NAMALWA (cell line): ENCODE measurements at places on chromosomes 5 and 9.

GRCh38 chr5:82074950-82075349, 103.1 kb downstream of the ATG10 start:
- DNase-seq = no peak

DNA sequence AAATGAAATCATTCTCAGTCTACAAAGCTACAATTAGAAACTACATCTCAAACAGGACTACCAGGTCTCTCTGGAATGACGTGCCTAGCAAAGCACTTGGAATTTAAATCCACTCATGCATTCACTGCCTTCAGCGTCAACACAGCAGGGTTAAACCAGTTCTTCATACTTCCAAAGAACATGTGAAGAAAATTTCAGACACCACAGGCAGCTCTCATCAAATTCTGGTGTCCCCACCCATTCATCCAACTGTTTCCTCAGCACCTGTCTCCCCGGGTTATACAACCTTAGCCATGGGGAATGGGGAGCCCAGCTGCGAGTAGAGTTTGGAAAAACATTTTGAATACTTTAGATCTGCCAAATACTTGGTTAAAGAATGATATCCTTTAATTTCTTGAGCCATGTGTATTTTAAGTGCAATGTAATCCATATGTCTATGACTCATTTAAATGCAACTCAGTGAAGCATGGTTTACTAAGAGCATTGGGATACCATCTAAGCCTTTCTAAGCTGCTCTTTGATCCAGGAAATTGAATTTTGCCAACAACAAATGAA, 17.5 kb downstream of the ADAM19 start:
- no peak for DNase-seq

- no peak for DNase-seq
Observed at GRCh38 chr5:156498226-156498980, 171.4 kb downstream of the SGCD start.

GRCh38 chr5:3375586-3376311, 219.9 kb upstream of the IRX1 start:
- peak; percentile 74 for DNase-seq

GRCh38 chr5:23776684-23777083, 269.3 kb downstream of the PRDM9 start:
- DNase-seq = no peak

DNA sequence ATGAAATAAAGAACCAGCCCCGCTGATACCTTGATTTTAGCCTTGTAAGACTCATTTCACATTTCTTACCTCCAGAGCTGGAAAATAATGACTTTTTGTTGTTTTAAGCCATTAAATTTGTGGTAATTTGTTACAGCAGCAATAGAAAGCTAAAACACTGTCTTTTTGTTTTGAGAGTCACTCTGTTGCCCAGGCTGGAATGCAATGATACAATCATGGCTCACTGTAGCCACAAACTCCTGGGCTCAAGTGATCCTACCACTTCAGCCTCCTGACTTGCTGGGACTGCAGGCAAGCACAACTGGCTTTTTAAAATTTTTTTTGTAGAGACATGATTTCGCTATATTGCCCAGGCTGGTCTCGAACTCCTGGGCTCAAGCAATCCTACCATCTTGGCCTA, 34.7 kb upstream of the MYO10 start:
- DNase-seq = no peak

- DNase-seq = no peak
Observed at GRCh38 chr5:154376481-154376880, 69.3 kb upstream of the SAP30L start.

GRCh38 chr5:91225848-91226686, 157.1 kb downstream of the ARRDC3 start:
- DNase-seq = peak; percentile 14

DNA sequence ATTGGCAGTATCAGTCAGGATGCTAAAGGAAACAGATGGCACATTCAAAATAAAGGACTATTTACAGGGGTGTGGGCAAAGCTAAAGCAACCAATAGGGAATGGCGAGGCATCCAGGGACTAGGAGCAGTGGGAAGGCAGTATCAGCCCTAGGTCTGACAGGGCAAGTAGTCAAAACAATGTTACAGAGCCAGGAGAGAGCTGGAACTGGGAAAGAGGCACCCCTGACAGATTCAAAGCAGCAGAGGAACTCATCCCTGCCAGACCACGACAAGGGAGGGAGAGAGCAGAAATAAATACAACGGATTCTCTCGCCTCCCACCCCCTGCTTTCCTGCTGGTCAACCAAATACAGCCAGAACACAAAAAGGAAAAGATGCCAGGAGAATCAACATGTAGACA, 371.5 kb downstream of the NR2F1-AS1 start:
- no peak for DNase-seq

GRCh38 chr9:107119735-107120134, 163.3 kb upstream of the RAD23B start:
- no peak for DNase-seq

DNA sequence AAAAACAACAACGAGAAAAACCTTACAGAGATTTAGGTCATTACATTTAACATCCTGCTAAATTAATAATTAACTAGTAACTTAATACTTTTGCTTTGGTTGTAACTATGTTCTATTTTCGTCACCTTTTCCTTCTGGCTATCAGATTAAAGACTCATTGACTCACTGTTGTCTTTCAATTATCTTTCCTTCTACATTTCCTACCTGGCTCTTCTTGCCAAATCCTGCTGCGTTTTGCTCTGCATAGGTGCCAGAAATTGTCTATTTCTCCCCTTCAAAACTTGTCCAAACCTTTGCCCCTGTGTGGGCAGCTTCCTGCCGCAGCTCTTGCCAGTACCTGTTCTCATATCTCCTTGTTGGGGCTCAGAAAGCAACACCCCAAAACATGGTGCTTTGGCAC, 235.5 kb upstream of the ZNF608 start:
- DNase-seq = no peak

GRCh38 chr5:57816108-57816507, 333.5 kb upstream of the ACTBL2 start:
- DNase-seq = no peak

- DNase-seq = no peak
Observed at GRCh38 chr5:172569861-172570558, 71.1 kb upstream of the NEURL1B start.

- peak; percentile 69 for DNase-seq
Observed at GRCh38 chr5:149268928-149269557, 2.6 kb upstream of the AFAP1L1 start.

GRCh38 chr5:124719113-124719967, 27.1 kb downstream of the ZNF608 start:
- no peak for DNase-seq

DNA sequence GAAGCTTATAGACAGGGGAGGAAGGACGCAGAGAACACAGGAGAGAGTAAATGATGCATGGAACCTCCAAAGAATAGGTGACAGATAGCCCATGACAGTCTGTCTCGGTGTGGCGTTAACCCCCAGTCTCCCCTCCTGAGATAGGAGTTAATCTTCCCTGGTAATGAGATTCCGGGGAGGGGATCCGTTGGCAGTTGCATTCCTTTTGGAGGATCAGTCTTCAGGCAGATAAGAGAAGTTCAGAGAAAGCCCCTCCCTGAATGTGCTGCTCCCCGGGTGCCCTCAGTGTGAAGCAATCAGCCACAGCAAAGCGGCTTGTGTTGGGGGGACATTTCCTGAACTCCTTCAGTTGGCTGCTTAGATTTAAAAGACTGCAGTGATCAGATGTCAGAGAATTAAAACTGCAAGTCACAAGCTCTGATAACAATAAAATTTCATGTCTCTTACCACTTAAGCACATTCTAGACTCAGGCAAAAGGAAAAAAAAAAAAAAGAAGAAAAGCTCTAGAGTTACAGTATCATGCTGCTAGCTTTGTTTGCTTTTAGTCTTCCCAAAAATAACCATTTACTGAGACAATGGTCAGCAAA, 121.1 kb downstream of the EGFLAM start:
- no peak for DNase-seq

DNA sequence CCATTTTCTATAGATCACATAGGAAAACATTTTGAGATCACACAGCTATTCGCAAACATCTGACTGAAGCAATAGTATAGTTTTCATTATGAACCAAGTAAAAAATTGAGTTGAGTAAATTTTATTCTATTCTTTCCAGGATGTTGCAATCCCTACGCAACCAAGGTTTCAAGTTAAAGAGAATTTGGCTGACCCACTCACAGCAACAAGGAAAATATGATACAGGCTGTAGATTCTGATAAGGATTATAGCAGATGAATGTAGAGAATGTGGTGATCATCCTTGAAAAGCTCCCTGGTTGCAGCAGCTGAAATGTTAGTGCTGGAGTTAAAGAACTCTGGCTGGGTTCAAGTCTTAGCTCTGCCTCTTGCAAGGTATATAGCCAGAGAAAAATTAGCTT, 4.7 kb downstream of the ABCA1 start:
- peak; percentile 41 for DNase-seq

GRCh38 chr9:114094971-114095370, 4.1 kb downstream of the KIF12 start:
- no peak for DNase-seq

- DNase-seq = no peak
Observed at GRCh38 chr5:150322202-150322601, 19.5 kb upstream of the ARSI start.

DNA sequence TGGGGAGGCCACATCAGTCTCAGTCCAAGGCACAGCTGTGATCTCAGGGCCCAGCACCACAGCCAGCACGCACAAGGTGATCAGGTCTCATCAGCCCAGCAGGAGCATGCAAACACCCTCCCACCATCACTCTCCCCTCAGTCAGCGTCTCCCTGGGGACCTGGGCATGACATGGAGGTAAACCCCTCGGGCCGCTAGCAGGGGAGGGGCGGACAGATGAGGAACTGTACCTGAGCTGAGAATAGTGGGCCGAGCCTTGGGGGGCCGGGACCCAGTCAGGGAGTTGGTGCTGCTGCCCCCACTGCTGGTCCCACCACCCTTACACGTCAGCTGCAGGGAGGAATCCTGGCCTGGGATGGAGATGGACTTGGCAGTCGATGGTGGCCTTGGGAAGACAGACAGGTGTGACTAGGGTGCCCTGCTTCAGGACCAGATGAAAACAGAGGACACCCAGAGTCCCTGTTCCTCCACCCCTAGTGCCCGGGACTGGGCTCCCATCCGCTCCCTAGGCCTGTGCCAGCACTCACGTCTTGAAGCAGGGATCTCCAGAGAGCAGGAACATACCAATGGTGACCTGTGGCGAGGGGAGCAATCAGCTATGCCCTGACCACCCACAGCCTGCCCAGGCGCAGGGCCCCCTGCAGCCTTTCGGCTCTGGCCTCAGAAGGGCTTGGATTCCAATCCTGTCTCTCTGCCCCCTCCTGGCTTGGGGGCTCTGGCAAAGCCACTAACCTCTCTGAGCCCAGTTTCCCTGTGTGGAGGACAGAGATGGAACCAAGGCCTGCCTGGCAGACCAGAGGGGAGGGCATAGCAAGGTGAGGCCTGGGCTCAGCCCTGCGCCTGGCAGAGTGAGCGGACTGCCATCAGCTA, 10.4 kb upstream of the DPM2 start:
- DNase-seq = no peak

GRCh38 chr5:129971714-129972113, 67.4 kb downstream of the CHSY3 start:
- no peak for DNase-seq

GRCh38 chr9:95089257-95090022, 228.1 kb downstream of the FANCC start:
- no peak for DNase-seq

- peak; percentile 16 for DNase-seq
Observed at GRCh38 chr9:90665072-90665471, 22.4 kb upstream of the DIRAS2 start.

GRCh38 chr5:61951295-61951694, 354.7 kb upstream of the KIF2A start:
- no peak for DNase-seq

DNA sequence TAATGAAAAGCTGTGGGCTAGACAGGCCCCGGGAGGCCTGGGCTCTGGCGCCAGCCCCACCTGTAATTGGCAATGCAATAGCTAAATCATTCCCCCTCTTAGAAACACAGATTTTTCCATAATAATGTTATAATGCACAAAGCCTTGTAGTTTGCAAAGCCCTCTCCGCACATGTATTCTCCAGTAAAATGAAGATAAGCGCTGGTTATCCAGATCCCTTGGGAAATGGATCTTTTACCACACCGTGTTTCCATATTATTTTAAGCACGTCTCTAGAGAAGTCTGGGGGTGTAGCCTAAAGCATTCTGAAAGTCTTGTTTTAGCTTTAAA, 1.1 kb upstream of the APBA1 start:
- no peak for DNase-seq

- DNase-seq = no peak
Observed at GRCh38 chr9:7894231-7894630, 94.7 kb upstream of the DMAC1 start.

GRCh38 chr5:67234671-67235176, 38.1 kb upstream of the CD180 start:
- DNase-seq = no peak

GRCh38 chr9:83714329-83714728, 6.6 kb upstream of the UBQLN1 start:
- DNase-seq = peak; percentile 75

- DNase-seq = no peak
Observed at GRCh38 chr5:168656633-168657032, 77.5 kb upstream of the PANK3 start.

DNA sequence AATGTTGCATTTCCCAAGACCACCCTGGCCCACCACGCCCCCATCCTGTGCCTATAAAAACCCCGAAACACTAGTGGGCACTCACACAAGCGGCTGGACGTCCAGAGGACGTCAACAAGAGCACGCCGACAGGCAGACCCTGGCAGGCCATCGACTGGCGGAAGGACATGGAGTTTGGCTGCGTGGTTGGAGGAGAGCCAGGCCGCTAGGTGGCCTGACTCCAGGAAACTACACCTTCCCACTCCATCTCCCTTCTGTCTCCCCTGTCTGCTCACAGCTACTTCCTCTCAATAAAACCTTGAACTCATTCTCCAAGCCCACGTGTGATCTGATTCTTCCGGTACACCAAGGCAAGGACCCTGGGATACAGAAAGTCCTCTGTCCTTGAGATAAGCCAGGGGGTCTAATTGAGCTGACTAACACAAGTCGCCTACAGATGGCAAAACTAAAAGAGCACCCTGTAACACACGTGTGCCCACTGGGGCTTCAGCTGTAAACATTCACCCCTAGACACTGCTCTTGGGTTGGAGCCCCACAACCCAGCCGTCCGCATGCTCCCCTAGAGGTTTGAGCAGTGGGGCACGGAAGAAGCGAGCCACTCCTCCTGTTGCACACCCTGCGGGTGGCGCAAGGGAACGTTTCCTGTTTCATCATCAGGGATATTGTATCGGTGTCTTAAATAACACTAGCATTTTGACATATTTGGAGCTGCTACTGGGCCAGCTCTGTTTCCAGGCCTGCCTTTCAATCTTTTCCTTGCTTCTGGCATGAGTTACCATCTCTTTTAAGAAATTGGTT, 54.5 kb upstream of the TAF11L2 start:
- no peak for DNase-seq
